ENCODE measurements at places on chromosomes 3 and 15.

DNA sequence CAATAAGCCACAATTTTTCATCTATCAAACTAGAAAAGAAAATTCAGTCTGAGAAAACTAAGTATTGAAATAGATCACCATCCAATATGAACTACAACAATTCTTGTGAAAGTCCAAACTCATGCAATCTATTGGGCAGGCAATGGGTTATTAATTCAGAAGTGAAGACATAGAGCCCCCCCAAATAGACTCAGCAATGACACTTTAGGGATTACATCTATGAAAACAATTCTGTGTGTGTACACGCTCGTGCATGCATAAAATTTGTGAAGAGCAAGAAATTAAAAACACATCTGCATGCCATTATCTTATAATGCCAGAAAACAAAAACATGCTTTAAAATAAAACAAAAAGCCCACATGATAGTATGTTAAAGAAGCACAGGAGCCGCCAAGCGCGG, 151.3 kb downstream of the NR1I2 start:
- DNase-seq: peak; percentile 40

- no peak for DNase-seq
These were observed 48.7 kb downstream of the FBN1 start for GRCh38 chr15:48596841-48597240.

GRCh38 chr3:197428952-197429351, 126.8 kb downstream of the BDH1 start:
- no peak for DNase-seq

DNA sequence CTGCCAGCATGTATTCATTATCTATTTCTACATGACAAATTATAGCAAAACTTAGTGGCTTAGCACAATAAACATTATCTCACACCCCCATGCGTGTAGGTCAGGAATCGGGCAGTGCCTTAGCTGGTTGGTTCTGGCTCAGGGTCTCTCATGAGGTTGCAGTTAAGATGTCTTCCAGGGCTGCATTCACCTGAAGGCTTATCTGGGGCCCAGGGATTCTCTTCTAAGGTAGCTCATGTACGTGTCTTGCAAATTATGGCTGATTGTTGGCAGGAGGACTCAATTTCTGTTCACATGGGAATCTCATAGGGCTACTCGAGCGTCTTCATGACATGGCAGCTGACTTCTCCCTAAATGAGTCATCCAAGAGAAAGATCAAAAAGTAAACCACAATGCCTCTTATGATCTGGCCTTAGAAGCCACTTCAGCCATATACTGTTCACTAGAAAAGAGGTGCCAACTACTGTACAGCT, 42.9 kb upstream of the TSC22D2 start:
- DNase-seq: peak; percentile 54

- DNase-seq: no peak
These were observed 45.3 kb downstream of the CAPN3 start for GRCh38 chr15:42404461-42405235.

All from AG10803 (cell line).